Omental fat pad (tissue), 4 donors: ENCODE measurements at places on chromosomes 1 and 21.

GRCh38 chr21:14886001-14886400, 178.8 kb downstream of the NRIP1 start:
- no peak for DNase-seq

DNA sequence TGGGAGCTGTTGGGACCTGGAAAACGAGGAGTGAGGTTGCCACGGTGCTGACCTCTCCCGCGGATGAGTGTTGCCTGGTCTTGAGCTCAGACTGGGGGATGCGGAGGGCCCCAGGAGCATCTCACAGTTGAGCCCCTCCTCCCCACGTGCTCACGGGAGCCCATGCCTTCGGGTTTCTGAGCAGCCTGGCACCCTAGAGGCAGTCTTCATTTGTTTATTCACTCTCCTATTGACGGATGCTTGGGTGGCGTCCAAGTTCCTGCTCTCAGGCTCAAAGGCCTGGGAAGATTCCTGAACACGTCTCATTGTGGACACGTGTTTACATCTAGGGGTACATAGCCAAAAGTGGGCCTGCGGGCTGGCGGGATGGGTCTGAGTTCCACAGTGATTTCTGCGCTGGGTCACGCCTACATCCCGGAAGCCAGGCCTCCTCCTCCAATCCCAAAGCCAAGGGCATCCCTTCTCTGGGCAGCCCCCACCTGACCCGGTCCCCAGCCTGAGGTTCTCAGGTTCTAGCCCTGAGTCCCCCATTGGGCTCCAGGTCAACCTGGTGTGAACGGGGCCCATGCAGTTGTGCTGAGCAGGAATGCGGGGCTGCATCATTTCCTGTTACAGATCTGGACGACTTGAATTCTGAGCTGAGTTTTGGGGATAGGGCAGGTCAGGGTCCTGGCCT, 14.7 kb downstream of the WNT3A start:
- no peak for DNase-seq

DNA sequence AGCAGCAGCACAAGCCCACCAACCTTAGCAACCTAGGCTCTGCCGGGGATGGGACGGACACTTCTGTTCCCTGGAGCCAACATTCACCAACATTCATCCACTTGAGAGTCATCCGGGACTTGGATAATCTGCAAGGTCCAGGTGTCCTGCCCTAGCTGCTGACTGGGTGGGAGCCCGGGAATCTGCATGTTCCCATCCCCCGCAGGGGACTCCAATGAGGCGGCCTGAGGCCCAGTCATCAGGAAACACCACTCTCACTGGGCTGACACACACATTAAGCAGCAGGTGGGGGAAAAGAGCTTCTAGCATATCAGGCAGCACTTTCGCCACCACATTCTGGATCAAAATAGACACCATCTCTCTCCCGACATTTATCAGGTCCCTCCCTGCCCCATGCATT, 38.4 kb upstream of the CCSAP start:
- no peak for DNase-seq

DNA sequence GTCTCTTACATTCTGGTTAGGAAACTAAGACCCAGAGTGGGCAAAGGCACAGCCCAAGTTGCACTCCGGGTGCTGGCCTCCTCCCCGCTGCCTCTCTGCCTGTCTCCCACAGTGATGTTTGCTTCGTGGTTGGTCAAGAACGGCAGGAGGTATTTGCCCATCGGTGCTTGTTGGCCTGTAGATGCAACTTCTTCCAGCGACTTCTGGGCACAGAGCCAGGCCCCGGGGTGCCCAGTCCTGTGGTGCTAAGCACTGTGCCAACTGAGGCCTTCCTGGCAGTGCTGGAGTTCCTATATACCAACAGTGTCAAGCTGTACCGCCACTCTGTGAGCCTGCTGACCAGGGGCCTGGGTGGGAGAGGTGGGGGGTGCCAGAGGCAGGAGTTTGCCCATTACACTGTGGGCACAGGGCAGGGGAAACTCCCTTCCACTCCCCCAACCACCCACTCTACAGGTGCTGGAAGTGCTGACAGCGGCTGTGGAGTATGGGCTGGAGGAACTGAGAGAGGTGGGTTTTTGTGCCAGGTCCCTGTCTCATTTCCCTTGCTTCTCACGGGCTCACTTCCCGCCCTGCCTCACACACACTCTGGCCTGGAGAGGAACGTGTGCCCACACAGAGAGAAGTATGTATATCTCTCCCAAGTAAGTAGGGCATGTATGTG, 1.9 kb downstream of the BTBD19 start:
- no peak for DNase-seq

DNA sequence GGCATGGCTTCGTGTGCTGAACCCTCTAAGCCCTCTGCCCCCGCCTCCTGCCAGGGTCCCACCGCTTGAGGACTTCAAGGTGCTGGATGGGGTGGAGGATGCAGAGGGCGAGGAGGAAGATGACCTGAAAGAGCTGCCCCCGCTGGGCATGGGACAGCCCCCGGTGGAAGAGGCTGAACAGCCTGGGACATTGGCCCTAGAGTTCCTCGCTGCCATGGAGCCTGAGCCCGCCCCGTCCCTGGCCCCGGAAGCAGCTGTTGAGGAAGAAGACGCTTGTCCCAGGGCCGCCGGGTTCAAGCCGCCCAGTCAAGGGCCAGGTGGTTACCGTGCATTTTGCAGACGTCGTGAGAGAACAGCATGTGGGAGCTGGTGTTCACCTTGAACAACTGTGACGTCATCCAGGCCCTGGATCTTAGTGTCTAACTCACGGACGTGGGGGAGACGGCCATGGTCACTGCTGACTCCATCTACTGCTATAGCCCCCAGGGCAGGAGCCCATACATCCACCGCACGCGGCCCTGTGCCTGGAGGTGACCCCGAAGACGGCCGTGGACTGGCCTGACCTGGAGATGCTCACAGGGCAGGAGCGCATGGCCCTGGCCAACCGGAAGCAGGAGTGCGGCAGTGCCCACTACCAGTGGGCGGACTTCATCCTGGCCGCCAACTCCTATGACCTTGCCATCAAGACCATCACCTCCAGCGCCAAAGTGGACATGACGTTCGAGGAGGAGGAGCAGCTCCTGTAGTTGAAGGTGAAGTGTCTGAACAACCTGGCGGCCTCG, 90.1 kb downstream of the PPP1R12B start:
- no peak for DNase-seq

DNA sequence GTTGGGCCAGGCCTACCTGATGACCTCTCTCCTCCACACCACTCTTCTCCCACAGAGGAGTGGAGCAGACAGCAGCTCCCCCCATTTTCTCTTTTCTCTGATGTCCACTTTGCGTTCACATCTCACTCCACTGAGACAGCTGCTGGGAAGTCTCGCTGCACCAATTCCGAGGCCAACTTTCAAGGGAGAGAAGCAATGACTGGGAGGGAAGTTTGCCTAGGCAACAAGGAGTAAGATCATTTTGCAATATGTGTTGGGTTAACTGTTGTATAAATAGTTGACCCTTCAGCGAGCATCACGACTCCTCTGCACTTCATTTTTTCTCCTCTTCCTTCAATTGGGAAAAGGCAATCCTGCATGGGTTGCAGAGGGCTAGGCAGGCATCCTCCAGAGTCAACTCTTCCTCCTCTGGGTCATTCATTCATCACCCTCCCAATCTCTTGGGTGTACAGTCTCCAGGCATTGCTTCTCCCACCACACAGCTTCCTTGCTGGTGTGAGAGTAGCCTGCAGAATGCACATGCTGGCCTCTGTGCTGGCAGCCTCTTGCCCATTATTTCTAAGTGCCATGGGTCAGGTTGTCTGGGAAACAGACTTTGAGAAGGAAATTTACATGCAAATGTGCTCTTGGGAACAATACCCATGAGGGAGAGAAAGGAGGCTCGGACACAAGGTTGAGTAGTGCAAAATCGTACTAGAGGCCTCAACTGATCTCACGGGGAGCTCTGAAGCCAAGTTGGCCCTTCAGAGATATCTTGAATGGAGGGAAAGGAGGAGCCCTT, 75.8 kb upstream of the BCAR3 start:
- no peak for DNase-seq

- no peak for DNase-seq
Observed at GRCh38 chr1:178052650-178053461, 41.0 kb upstream of the RASAL2 start.

GRCh38 chr1:246730839-246731238, 6.6 kb downstream of the SCCPDH start:
- no peak for DNase-seq

DNA sequence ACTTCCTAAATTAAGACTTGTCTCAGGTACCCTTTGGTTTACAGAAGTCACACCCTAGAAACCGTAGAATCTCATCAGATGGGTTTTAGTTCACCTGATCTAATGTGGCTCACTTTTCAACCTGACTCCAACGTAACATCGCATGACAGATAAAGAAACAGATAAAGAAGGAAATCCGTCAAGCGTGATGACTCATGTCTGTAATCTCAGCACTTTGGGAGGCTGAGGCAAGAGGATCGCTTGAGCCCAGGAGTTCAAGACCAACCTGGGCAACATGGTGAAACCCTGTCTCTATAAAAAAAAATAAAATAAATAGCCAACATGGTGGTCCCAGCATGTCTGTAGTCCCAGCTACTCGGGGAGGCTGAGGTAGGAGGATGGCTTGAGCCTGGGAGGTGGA, 97.3 kb downstream of the SPSB1 start:
- no peak for DNase-seq

- DNase-seq = no peak
Observed at GRCh38 chr1:1183221-1183747, 9.6 kb downstream of the TTLL10 start.

GRCh38 chr1:36864182-36864822, 170.0 kb downstream of the GRIK3 start:
- DNase-seq = no peak

DNA sequence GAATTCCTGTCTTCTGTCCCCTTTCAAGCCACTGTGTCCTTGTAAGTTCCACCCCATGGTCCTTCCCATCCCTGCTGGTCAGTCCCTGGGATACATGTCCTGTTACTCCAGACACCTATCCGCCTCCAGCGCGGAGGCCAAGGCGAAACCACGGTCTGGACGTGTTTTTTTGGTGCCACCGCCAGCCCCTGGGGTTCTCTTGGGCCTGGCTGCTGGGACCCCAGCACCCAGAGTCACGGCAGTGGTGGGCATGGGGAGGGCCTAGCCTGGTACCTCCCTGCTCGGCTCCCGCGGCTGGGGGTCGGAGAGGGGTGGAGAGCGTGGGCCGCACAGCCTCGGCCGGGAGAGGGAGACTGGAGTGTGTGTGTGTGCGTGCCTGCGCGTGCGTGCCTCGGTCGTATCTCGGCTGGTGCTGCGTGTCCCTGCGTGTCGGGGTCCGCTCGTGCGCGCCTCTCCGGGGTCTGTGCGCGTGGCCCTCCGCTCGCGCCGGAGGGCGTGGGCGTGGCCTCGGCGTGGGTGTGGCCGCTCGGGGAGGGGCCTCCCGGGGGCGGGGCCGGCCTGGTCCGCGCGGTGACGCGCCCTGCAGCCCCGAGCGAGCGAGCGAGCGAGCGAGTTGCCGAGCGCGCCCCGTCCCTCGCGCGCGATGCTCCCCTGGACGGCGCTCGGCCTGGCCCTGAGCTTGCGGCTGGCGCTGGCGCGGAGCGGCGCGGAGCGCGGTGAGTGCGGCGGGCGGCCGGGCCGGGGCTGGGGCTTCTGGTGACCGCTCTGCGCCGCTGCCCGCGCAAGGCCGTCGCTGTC, at the start of gene VWA1:
Gene VWA1, plus strand, starts transcription at position 585 of the 798 bp plus-strand sequence. Its CDS starts 59 bp downstream, at position 644.
- peak; percentile 50 for DNase-seq

GRCh38 chr21:28827422-28827821, 165.3 kb downstream of the LTN1 start:
- DNase-seq = no peak

DNA sequence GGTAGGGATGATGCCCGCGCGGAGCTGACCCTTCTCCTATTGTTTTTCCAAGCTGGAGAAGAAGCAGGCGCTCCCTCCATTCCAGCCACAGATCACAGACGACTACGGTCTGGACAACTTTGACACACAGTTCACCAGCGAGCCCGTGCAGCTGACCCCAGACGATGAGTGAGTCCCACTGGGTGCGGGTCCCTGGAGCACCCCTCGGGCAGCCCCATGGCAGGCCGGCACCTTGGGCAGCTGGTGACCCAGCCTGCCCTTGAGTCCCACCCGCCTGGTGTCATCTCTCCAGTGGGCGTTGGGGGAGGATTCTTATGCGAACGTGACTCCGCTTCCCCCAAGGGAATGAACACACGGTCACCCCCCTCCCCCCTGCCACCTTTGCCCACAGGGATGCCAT, 10.0 kb downstream of the FAAP20 start:
- no peak for DNase-seq

DNA sequence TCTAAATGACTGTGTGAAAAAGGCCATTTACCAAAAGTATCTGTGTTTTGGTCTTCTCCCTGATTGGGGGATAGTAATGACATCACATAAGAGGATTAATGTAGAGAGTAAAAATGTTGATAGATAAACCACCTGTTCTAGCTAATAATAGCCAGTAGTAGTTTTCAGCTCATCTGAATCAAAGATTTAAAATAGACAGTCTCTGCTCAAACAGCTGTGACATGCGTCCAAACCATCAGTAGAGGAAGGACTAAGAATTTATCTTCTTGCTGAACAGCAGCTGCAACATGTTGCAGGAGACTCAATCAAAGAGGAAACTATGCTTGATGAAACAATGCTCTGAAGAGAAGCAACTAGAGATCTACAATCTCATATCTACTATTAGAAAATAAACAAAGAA, 21.4 kb downstream of the TMPRSS15 start:
- no peak for DNase-seq

DNA sequence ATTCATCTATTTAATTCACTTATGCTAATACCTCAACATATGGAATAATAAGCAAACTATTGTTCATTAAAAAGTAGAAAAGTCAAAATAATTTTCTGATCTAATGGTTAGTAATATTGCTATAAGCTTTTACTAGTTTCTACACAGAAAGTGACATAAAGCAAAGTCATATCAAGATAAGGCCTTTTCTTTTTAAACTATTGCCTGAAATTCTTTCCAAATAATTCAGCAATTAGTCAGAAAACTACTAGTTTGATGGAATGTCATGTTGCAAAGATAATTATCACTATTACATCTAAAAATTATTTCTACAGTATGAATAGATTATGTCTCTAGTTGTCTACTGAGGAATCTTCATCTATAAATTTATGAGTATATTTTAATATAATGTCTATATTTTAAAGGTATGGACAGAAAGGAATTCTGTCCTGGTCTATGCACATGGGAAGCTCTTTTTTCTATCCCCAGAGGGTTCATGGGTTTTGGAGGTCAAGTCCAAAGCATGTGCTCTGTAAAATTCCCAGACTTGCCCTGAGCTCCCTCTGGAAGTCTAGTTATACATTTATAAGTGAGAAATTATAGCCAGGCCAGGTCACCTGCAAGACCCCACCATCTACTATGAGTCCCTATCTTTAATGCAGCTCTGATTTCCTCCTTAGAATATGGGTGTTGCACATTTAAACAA, 84.6 kb upstream of the DPYD start:
- no peak for DNase-seq

- DNase-seq = no peak
Observed at GRCh38 chr1:58755468-58755872, 28.4 kb downstream of the JUN start.

GRCh38 chr1:47187926-47188250, 1.9 kb downstream of the PDZK1IP1 start:
- no peak for DNase-seq
